ENCODE measurements at places on chromosomes 2 and 18. TPM values are rescaled to one million over a fixed set of nuclear protein-coding genes. Genes with fewer than 3 reads are reported as not detected.

DNA sequence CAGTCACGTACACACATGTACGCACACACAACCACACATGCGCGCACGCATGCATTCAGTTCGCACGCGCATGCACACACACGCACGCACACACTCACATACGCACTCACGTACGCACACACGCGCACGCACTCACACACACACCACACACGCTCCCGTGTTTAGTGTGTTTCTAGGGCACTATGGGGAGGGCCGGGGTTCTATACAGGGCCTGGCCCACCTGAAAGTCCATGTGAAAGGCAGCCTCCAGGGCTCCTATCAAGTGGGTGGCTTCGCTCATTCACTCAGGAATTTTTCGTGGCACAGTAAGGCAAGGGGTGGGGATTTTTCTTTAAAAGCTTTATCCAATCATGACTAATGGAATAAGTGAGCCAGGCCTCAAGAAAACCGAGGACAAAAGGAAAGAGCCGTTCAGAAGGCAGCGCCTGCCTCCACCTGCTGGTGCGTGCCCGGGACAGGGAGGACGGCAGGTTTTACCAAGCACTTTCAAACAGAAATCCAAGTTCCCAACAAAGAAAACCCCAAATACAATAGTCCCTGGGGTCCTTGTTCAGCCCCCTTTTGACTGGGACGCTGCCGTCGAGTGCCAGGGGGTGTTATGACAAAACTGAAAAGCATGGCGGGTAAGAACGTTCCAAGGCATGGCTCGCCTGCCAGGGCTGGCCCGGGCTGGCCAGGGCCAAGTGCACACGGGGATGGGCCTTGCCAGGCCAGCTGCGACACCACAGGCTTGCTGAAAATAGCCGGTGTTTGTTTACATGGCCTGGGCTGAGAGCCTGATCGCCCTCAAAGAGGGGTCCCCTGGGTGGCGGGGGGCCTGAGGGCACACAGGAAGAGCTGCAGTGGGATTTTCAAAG is 110.0 kb downstream of the HDAC4 start:
- DNase-seq = peak; percentile 27

DNA sequence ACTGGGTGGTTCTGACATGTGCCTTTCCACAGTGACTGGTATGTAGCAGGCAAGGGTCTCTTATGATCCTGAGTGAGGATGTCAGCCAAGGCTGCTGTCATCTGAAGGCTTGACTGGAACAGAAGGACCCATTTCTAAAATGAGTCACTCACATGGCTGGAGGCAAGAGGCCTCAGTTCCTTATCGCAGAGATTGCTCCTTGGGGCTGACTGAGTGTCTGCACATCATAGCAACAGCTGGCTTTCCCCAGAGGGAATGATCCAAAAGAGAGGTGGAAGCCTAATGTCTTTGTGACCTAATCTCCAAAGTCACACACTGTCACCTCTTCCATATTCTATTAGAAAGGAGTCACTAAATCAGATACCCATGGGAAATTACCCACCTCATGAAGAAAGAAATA is 114.0 kb downstream of the NEDD4L start:
- no peak for DNase-seq

- DNase-seq = no peak
Observed at GRCh38 chr2:212894026-212894425, 257.4 kb downstream of the IKZF2 start.

- no peak for DNase-seq
Observed at GRCh38 chr2:177178797-177179196, 33.8 kb upstream of the HNRNPA3 start.

GRCh38 chr2:97739020-97739892 is 25.9 kb downstream of the ZAP70 start:
- DNase-seq = no peak

Gene PTPN2
- 34.0 TPM for total RNA-seq

Gene KIF5C
- total RNA-seq = 2.7 TPM

- DNase-seq = no peak
Observed at GRCh38 chr2:64797881-64798575, 144.3 kb upstream of the SERTAD2 start.

GRCh38 chr2:238169048-238169707 is 10.4 kb downstream of the ERFE start:
- DNase-seq = no peak

Gene ALK
- 0.25 TPM for total RNA-seq

DNA sequence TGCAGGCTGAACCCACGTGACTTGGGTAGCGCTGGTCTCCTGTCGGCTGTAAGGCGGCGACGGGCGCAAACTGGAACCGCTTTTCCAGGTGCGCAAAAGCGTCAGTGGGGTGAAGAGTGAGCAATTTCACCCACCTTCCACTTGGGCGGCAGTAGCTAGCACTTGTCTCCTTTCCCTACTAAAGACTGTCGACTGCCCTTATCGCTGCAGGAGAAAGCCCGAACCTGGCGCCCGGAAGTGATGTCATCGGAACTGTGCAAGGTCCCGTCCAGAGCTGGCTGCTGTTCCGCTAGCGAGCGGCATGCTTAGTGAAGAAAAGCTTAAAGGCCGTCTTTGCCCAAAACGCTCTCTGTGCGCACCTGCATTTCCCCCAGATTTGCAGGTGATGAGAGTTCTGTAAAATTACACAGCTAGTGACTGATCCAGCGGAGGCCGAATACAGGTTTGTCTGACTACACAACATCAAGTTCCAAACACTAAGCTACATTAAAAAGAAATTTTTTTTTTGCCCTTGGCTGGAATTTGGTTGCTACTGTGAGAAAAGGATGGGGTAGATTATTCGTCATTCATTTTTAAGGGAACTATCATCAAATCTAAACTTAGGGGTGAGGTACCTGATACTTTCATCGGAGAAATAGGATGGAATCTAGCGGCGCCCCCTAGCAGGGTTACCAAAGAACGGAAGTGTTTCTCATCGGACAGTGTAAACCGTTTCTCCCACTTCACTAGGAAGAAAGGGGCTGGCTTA is at the start of gene OSGEPL1:
TSS of gene OSGEPL1 (minus strand) at position 242 of the 748 bp plus-strand sequence. CDS start 1,152 bp downstream, outside the sequence.
- DNase-seq = peak; percentile 96

GRCh38 chr2:44713170-44713569 is 228.3 kb upstream of the SIX3 start:
- no peak for DNase-seq

- no peak for DNase-seq
Observed at GRCh38 chr2:176675271-176675949, 406.2 kb downstream of the MTX2 start.

Gene GPR39
- total RNA-seq = 22.1 TPM

DNA sequence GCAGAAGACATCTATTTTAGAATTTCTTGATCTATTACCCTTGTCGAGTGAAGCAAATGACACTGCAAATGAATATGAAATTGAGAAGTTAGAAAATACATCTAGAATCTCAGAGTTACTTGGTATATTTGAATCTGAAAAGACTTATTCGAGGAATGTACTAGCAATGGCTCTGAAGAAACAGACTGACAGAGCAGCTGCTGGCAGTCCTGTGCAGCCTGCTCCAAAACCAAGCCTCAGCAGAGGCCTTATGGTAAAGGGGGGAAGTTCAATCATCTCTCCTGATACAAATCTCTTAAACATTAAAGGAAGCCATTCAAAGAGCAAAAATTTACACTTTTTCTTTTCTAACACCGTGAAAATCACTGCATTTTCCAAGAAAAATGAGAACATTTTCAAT is 370.4 kb downstream of the XIRP2 start:
- no peak for DNase-seq

DNA sequence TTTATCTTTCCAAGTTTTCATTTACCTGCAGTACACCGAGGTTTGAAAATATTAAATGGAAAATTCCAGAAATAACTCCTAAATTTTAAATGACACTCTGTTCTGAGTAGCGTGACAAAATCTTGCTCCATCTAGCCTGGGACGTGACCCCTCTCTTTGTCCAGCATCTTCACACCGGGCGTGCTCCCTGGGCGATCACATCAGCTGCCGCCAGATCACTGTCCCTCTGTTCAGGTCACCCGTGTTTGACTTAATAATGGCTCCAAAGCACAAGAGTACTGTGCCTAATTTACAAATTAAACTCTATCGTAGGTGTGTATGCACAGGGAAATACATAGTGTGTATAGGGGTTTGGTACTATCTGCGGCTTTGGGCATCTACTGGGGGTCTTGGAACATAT is 6.1 kb upstream of the TMEM185B start:
- DNase-seq = no peak

DNA sequence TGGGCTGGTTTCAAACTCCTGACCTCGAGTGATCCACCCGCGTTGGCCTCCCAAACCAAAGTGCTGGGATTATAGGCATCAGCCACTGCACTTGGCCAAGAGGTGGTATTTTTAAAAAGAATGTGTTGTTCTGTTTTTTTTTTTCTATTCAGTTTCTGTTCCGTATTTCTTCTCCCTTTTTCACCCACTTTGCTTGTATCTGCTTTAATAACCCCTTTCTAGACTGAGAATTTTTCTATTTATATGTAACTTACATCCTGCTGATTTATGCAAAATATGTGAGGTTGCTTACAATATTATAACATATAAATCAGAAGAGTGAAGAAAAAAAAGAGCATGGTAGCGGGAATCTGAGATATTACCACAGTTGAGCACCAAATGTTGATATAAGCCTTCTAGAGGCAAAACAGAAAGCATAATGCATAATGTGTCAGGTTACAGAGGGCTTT is 17.2 kb upstream of the LYPD6B start:
- no peak for DNase-seq

DNA sequence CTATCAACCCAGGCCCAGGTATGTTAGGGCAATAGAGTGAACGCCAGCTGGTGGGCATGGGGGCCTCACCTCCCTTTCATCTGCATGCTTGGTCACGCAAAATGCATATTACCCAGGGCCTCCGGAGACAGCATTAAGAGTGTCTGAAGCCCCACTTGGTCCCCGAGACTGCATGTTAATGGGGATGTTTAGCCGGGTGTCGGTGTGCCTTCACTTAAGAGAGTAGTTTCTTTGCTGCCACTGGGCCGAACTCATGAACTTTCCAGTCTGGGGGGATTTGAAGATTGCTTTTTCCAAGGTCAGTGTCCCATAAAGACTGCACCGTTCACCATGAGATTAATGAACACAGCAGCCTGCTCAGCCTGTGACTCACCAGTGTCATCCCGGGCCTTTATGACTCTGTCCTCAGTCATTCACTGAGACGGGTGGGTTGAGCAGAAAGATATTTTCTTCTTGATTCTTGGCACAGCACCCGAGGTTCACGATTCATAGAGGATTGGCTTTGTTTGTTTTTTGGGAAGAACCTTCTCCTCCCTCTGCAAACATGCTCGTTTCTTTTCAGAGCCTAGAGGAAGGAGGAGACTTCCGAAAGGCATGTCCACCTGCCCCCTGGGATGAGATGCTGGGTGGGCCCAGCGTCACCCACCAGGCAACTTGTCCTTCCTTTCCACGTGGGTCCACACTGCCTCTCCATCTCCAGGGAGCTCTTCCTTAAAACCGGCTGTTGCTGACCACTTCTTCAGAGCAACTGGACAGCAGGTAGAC is 199.1 kb downstream of the GLI2 start:
- DNase-seq = peak; percentile 50

DNA sequence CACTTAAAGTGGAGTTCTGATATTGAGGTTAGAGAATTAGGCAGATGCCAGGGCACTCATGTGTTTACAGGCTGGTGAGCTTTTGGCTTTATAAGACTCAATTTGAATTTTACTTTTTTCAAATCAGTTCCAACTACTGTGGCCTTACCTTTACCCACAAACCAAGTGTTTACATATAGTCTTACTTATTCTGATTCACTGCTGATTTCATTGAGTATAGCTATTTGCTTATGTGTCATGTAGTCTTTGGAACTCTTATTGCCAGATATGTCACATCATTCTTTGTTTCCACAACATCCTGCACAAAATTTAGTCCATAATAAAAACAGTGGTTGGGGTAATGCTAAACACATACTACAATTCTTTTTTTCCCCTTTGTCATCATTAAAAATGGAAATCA is 96.5 kb downstream of the XIRP2 start:
- no peak for DNase-seq

Gene MDH1B
- total RNA-seq = 0.20 TPM

Gene BCL2
- 19.3 TPM for total RNA-seq

GRCh38 chr2:45860136-45861121 is 209.0 kb downstream of the PRKCE start:
- DNase-seq = peak; percentile 34

DNA sequence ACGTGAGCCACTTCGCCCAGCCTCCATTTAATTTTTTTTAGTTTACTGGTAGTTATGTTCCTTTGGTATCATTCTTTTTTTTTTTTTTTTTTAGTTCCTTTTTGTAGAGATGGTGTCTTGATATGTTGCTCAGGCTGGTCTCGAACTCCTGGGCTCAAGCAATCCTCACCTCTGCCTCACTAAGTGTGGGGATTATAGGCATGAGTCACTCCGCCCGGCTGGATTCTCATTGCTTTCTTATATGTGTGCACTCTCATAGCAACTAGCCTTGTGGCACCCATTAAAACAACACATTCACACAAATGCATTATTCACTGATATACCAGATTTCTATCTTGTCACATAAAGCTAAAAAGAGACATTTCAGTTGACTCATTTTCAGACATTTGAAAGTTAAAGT is 4.2 kb downstream of the TTC27 start:
- no peak for DNase-seq

Gene IL36RN
- not detected for total RNA-seq

GRCh38 chr18:59873641-59874040 is 26.2 kb upstream of the PMAIP1 start:
- DNase-seq = no peak

DNA sequence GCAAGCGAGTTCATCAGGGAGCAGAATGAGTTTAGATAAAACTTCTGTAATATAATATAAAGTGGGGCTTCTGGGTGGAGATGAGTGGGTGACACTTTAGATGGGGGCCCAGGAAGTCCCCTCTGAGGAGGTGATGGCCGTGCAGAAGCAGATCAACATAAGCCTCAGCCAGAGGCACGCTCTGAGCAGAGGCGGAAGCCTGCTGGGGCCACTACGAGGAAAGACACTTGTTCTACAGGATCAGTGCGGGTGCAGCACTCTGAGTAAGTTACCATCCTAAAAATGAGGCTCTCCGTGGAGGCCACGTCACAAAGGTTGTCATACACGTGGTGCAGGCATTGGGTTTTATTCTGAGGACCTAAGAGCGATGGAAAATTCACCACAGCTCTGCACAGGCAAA is 22.3 kb downstream of the TMEM18 start:
- DNase-seq = no peak

Gene PLEKHA3
- total RNA-seq = 31.9 TPM

DNA sequence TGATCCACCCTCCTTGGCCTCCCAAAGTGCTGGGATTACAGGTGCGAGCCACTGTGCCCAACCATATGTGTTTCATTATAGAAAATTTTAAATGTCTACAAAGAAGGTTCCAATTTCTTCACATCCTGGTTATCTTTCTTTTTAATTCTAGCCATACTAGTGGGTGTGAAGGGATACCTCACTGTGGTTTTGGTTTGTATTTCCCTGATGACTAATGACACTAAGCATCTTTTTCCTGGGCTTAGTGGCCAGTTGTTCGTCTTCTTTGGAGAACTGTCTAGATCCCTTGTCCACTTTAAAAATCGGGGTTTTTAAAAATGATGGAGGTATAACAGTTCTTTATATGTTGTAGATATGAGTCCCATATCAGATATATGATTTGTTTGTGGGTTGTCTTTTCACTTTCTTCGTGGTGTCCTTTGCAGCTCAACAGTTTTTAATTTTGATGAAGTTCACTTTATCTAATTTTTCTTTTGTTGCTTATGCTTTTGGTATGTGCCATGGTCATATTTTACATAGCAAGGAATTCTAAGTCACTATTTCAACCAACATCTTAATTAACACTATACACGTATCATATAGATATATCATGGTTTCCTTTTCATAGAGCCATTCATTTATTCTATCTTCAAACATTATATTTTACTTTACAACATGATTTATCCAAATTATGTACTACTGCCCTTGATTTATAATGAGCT is 135.0 kb upstream of the RIOK3 start:
- DNase-seq = no peak

Data from left colon (tissue), 2 donors.